Activated CD8-positive, alpha-beta memory T cell treated with anti-CD3 and anti-CD28 coated beads, Interleukin-2, amount 50 U/mL, for 48 hours (primary cell): ENCODE measurements at places on chromosomes 13 and 19.
A peak's percentile ranks its signal among the peaks of the same experiment; 100 is the strongest.

- no peak for DNase-seq
Measured at GRCh38 chr13:66994097-66994496, 236.0 kb downstream of the PCDH9 start.

GRCh38 chr19:6259312-6259861 is 20.4 kb downstream of the MLLT1 start:
- no peak for DNase-seq

DNA sequence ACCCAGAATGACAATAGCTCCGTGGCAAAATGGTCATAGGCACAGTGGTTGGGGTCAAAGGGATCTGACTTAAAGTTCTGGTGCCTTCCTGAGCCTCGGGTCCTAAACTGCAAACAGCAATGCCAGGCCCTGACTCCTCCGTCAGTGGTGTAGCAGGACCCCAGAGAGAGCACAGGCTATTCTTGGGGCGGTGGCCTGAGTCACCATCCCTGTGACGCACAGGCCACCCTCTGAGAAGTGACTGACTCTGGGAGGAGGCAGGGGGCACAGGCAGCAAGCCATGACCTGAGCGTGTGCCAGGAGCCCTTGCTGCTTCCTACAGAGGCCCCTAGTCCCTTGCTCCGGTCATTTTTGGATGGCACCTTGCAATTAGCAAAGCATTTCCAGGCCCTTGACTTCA is 18.7 kb downstream of the PLVAP start:
- DNase-seq, result no peak

DNA sequence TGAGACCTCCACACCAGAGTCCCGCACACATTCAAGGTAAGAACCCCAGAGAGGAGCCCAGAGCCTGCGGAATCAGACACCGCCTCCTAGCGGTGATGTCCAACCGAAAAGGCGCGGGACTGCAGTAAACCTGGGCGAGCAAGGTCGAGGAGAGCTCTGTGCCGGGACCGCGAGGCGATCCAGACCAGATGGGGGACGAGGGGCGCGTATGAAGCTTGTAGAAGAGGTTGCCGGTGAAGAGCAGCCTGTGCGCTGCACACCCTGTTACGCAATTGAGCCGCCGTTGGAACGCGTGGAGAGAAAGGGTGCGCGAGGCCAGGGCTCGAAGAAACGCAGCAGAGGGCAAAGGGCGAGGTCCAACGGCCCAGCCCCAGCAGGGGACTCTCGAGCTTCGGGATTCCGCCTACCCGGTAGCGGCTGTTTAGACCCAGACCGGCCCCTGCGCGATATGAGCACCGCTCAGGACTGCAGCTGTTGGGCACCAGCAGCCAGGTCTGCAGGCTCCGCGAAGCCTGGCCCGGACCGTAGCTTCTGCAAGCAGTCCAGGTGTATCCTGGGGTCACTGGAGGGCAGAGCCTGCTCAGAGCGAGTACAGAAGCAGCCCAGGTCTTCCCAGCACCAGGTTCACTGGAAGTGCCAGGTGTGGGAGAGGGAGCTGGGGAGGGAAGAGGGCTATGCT is 65.9 kb upstream of the ZNF599 start:
- DNase-seq, result peak; percentile 62

DNA sequence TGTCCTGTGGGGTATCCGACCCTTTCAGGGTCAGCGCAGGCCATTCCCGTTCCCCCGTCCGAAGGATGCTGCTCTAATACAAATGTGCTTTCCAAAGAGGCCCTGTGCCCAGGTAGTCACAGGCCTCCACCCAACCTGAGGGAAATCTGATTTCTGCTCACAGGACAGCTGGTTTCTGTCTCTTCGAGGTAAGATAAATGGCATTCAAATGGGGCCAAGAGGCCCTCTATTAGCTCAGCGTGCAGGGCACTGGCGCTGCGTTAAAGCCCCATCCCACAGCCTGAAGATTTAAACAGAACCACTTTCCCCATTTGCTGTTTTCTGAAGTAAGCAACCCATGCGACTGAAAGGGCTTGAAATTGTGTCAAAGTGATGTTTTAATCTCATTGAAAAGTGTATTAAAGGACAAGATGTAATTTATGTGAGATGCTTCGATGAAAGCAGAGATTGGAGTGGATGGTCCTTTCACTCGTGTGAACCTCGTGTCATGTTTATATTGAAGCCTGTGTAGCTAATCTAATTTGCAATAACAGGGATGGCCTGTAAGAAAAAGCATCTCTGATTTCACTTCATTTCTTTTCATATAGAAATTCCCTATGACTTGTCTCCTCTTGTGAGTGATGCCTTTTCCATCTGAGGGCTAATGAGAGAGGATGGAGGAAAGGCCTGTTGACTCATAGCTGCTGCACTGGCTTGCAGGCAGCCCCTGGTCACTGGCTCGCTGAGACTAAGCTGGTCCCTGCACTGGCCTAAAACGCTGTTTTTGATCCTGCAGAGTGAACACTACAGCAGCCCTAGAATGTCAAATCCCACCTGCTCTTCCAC is 7.3 kb upstream of the SOX1 start:
- no peak for DNase-seq

- DNase-seq, result no peak
Measured at GRCh38 chr19:23526302-23526701, 131.0 kb upstream of the ZNF91 start.

GRCh38 chr13:47480121-47480520 is 521.0 kb downstream of the SUCLA2 start:
- DNase-seq, result no peak

DNA sequence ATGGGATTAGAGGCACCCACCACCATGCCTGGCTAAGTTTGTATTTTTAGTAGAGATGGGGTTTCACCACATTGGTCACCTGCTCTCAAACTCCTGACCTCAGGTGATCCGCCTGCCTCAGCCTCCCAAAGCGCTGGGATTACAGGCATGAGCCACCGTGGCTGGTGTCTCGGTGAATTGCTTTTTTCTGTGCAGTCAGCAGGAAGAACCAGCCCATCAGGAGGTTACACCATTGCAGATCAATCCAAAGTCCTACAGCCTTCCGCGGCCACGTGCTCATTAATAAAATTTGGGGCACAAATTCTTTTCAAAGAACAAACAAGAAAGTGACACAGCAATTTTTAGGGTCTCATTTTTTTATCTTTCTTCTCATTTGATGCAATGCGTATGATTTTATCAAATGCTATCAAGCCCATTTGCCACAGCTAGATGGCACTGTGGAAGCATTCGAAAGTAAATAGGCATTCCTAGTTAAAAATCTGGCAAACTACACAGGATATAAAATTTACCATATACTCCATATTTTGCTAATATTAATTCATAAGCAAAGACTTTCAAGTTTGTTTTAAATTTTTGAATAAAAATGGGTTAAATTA is 54.4 kb upstream of the ZNF835 start:
- DNase-seq, result no peak

GRCh38 chr13:43567608-43568007 is 219.2 kb downstream of the ENOX1 start:
- no peak for DNase-seq

GRCh38 chr13:47433461-47434005 is 536.7 kb upstream of the HTR2A start:
- DNase-seq, result no peak

DNA sequence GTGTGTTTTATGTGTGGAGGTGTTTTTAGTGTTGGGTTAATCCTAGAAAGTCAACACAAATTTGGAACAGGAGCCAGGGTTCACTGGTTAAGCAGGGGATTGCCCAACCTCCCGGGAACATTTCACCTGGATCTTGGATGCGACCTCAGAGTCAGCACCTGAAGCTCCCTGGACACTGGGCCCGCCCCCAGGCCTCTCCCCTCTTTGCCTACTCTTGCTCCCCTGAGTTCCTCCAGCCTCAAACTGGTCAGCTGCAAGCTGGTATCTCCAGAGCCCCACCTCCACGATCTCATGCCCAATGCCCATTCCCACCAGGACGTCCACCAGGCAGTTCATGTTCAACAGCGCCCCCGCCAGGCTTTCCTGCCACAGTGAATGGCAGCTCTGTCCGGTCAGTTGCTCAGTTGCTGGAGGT is 9.7 kb downstream of the HSD17B14 start:
- no peak for DNase-seq

- no peak for DNase-seq
Measured at GRCh38 chr19:36060430-36060829, 5.7 kb downstream of the WDR62 start.

GRCh38 chr19:23470873-23471545 is 75.7 kb upstream of the ZNF91 start:
- DNase-seq, result no peak

GRCh38 chr13:108315273-108315672 is 45.8 kb downstream of the TNFSF13B start:
- no peak for DNase-seq

- no peak for DNase-seq
Measured at GRCh38 chr19:38061294-38061693, 154.3 kb downstream of the SIPA1L3 start.

- no peak for DNase-seq
Measured at GRCh38 chr19:1751367-1752008, 1.8 kb upstream of the ONECUT3 start.

DNA sequence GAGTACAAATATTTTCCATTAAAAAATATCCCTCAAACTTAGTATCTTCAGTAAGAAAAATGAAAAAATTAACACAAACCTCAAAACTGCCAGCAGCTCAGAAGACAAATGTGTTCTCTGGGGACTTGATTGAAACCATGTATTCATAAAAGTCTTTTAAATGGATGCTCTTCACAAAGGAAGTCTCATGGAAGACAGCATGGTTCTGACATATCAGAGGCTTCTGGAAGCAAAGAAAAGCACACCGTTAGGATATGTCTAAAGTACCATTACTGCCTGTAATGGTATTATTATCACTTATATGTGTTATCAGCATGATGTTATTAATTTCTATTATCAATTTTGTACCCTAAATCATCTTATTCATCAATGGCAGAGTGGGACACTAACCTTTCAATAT is 302.8 kb downstream of the ENOX1 start:
- DNase-seq, result no peak

DNA sequence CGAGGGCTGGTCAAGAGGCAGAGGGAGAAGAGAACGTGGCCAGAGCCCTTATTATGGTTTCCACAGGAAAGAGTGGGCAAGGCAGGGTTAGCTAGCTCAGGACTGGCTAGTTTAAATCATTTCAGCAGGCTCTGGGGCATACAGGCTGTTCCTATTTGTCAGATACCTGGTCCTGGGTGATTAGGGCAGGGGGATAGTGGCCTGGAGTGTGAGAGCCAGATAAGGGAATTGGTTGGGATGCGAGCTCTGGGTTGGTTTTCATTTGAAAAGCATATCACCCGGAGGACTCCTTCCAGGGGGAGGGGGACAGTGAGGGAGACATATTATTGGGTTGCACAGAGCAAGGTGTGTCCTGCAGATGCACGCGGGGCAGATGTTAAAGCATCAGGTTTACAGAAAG is 75.3 kb upstream of the CLDN10 start:
- DNase-seq, result no peak

DNA sequence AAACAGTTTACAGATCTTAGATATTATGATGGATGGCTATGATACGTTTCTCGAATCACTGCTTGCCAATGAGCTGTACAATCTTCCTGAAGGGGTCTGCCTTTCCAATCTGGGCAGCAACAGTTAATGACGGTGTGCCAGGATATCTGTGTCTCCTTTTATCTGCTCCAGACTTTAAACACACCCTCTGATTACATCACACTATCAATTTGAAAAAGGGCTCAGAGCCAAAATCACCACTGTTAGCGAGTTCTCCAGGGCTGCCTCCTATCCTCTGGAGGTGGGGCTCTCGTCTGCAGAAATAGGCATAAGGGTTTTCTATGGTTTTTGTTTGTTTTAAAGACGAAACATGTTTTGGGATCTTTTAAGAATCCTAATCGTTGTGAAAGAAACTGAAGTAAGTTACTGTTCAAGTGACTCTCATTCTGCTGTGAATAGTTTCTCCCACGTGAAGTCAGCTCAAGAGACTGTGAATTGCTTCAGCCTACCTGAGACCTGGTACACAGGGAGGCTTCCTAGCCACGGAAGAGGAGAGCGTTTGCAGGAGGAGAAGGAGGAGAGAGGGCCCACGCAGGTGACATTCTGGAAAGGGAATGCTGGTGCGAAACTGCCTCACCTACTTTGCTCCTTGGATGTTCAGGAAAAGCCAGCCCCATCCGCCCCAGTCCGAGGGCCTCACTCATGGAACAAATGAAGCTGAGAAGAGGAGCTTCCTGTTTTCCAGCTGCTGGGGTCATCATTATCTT is 15.2 kb upstream of the GJA3 start:
- no peak for DNase-seq

DNA sequence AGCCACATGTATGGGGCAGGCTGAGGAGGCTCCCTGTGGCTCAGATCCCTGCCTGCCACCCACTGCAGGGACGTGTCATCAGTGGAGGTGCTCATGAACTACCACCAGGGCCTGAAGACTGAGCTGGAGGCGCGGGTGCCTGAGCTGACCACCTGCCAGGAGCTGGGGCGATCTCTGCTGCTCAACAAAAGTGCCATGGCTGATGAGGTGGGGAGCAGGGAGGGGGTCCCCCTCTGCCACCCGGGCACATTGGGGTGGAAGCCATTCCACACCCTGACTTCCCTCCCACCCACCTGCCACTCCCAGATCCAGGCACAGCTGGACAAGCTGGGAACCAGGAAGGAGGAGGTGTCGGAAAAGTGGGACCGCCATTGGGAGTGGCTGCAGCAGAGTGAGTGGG is 11.3 kb upstream of the SHKBP1 start:
- no peak for DNase-seq

DNA sequence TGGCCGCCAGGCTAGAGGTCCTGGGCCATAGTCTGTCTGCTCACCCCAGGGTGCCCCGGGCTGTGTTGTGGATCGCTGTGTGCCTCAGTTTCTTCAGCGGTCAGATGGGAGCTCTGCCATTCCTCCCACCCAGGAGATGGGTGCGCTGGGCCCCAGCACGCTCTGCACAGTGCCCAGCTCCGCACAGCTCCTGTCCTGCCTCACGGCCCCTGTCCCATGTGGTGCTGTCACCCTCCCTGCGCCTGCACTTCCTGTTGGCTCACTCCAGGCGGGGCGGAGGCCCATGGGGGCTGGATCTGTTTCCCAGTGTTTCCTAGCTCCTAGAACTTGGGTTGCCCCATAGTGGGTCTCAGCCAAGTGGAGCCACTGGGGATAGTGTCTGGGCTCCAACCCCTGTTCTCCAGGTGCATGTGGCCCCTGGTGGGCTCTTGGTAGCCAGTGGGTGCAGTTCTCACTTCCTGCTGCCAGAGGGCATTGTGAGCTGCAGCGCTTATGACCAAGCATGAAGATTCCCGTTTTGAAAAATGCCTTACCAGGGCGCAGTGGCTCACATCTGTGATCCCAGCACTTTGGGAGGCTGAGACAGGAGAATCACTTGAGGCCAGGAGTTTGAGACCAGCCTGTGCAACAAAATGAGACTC is 69.8 kb downstream of the KDM4B start:
- DNase-seq, result no peak
